ENCODE measurements at places on chromosomes 2 and 18.
A peak's percentile ranks its signal among the peaks of the same experiment; 100 is the strongest.

- no peak for DNase-seq
These were observed 14.1 kb upstream of the HOXD1 start for GRCh38 chr2:176174382-176174823.

DNA sequence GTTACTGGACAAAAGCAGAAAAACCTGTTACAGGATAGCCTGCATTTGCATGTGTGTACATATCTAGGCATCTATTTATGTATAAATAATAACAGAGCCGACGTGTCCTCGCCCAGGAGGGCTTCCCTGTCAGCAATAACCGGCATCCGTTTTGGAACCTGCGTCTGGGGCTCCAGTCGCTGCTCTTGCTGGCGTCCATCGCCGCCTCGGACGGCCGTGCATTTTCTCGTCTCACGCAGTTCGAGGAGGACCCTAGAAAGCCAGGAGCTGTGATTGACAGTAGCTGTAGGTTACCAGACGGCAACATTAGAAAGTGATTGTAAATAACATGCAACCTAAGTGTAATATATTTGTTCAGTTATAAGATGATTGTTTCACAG, 132.6 kb downstream of the NFATC1 start:
- DNase-seq: peak; percentile 85

DNA sequence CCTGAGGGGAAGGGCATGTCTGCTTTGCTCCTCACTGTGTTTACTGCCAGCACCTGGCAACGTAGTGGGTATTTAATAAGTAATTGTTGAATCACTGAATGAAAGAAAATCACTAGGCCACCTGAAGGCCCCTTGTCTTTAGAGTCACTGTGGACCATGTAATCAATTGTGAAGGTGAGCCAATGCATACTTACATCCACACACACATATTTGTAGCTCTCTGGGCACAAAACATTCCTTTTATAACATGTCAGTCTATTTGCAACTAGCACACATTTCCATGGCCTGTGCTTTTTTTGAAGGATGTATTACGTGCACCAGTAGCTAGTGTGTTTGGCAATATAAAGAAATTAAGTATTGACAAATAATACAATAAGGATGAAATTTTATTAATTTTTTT, 11.2 kb downstream of the ATP8B1 start:
- DNase-seq: no peak

DNA sequence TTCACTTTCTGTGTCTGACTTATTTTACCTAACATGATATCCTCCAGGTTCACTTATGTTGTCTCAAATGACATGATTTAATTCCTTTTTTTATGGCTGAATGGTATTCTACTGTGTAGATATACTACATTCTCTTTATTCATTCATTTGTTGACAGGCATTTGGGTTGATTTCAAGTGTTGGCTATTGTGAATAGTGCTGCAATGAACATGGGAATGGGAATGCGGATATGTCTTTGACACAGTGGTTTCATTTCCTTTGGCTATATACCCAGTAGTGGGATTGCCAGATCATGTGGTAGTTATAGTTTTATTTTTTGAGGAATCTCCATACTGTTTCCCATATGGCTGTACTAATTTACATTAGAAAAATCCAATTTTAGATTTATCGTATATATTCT, 195.4 kb upstream of the KLHL14 start:
- DNase-seq: no peak

DNA sequence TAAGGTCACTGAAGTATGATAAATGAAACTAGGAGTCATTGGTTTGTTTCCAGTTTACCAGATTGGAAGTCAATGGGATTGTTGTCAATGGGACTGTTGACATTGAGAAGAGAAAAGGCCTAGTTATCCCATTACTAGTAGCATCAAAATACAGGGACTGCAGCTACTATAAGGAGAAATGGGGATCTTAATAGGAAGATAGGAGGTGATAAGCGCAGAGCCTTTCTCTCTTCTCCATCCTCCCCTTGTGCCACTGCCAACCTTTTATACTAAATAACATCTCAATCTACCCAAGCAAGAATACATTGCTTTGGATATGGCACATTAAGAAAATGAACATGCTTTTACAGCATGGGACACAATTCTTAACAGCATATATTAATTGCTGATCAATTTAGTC, 10.5 kb upstream of the BBS5 start:
- DNase-seq: no peak

DNA sequence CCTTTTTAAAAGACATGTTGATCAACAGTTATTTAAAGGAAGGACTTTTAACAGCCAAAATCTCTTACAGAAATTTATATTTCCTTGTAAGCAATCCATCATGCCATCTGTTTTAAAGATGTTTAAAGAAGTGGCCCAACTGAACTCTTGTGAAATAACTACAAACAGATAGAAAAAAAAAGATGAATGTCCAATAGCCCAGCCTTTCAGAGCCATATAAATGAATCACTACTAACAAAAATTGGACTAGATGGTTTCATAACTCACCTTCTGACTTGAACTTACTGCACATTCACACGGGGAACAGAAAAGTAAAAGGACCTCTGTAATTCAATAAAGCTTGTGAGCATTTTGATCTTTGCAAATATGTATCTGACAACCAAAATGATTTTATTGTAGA, 319.0 kb upstream of the CHAC2 start:
- DNase-seq: no peak

DNA sequence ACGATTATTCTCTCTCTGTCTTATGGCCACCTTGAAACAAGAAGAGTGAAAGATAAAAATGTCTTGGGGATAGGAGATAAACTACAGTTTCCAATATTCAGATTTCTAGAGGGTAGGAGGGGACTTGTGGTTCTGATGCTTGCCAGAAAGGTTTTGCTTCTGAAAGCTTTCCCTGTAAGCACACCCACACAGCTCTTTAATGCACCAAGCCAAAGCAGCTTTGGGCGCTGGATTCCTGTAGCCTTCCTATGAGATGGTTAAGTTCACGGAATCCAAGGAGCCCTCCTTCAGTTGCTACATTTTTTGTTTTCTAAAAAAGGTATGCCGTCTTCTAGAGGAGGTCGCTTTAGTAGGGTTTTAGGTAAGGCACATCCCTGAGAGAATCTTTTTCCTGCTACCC, 4.9 kb downstream of the LRRTM1 start:
- DNase-seq: no peak
